ENCODE measurements at places on chromosomes 13 and 19. TPM values are rescaled to one million over a fixed set of nuclear protein-coding genes. Genes with fewer than 3 reads are reported as not detected.

- DNase-seq, result no peak
Measured at GRCh38 chr13:113020323-113021080, 51.5 kb downstream of the MCF2L start.

DNA sequence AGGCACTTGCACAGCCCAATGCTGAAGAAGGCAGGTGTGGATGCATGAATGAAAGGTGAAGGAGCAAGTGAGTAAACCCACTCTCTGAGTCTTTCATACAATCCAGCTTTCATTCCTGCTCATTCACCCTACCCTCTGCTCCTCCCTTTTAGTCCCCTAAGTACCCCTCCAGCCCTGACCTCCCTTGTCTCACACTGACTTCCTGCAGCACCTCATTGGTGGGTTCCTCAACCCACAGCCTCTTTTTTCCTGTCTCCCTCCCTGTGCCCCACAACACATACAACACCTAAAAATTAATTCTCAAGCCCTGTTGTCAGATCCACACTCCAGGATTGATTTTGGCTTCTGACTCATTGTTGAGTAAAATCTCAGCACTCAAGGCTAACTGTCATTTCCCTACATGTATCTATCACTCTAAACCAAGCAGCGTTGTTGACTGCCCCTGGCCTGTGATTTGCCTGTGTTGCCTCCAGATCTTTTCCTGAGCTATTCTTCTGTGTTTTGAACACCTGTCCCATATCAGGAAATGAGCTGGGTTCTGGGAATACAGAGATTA is 177.3 kb upstream of the SERP2 start:
- peak; percentile 39 for DNase-seq

GRCh38 chr19:45340232-45340898 is at the start of gene KLC3:
KLC3 (plus strand) TSS chr19:45340750; CDS start chr19:45345542, 4,792 bp downstream.
- DNase-seq, result peak; percentile 36

DNA sequence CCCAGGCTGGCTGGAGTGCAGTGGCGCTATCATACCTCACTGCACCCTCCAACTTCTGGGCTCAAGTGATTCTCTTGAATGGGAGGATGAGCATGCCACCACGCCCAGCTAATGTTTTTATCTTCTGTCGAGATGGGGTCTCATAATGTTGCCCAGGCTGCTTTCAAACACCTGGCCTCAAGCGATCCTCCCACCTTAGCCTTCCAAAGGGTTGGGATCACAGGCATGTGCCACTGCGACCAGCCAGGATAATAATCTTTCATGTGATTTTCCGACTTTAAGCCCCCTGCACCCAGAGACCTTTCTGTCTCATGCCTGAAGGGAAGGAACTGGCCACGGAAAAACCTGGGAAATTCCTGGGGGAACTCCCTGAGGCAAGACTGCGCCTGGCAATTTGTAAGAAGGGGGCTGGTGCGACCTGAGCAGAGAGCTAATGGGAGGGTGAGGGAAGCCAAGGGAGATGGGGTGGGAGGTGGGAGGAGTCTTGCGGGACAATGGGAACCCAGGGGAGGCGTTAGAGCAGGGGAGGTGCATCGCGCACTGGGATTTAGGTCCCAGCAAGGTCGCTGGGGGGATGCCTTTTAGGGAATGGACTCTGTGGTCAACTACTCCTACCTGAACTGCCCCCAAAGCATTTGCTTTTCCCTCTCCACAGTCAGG is 1.2 kb upstream of the CCDC124 start:
- DNase-seq, result no peak

DNA sequence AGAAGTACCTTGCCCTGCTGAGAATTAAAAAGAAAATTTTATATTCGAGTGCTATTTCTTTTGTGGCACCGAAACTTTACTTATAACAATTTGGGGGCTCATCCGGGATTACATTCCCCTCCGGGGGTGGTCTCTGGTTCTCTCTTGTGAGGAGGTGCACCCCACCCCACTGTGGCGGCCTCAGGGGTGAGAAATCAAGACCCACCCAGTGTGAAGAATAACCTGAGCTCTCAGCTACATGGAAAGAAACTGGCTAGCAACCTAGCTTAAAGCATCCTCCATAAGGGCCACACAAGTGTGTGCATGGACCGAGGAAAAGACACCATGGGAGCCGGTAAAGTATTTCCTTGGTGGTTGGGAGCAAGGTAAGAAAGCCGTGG is 50.9 kb upstream of the ANKRD10 start:
- no peak for DNase-seq

The ZNF99 gene
- total RNA-seq, result not detected

DNA sequence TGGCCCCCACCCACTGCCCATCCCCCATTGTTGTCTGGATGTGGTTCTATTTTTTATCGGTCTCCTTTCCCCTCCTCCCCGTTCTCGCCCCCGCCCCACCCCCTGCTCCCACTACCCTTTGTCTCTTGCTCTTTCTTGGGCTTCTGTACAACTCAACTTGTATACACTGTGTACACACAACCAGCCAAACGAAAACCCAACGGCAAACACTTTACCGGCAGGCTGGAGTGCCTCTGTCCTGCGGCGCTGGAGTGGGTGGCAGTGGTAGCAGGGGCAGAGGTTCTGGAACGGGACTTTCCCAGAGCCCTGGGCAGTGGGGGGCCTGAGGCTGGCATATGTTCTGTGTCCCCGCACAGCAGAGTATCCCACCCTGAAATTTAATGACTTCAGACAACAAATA is 13.7 kb downstream of the RRAS start:
- no peak for DNase-seq

GRCh38 chr19:12987190-12987589 is 8.1 kb upstream of the NFIX start:
- DNase-seq, result no peak

DNA sequence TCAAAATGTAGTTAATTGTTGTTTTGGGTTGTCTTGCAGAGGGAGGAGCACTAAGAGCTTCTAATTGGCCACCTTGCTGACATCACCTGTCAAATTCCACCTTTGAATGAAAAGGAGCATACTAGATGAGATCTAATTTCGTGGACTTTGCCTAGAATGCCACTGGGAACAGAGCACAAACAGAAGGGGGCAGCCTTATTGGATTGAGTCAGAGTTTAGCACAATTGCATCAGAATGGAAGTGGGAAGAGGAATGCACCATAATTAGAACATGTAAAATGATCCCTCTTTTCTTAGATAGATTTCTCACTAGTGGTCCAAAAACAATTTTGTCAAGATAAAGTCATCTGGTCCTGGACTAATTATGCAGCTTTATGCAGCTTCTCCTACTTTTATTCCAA is 1552.2 kb downstream of the PCDH9 start:
- no peak for DNase-seq

- DNase-seq, result no peak
Measured at GRCh38 chr19:11093689-11094238, 4.5 kb downstream of the LDLR start.

The PALM3 gene
- total RNA-seq, result not detected

- no peak for DNase-seq
Measured at GRCh38 chr13:96898646-96899254, 95.5 kb downstream of the OXGR1 start.

The TYROBP gene
- total RNA-seq, result 1.3 TPM

DNA sequence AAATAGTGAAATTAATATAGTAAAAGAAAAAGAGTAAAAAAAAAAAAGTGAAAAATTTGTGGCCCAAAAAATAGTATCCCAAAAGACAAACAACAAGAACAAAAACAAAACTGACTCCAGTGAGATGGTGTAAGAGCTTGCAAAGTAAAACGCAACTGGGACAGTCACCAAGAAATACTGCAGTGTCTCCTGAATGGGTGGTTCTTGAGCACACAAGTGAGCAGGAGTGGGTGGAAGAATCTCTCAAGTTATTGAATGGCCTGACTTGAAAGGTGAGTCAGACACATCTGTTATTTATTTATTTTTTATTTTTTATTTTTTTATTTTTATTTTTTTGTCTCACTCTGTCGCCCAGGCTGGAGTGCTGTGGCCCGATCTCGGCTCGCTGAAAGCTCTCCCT is 1.9 kb downstream of the ZNF493 start:
- DNase-seq, result no peak

GRCh38 chr13:80029170-80029569 is 311.8 kb downstream of the SPRY2 start:
- DNase-seq, result no peak

- DNase-seq, result no peak
Measured at GRCh38 chr13:112696001-112696868, 6.4 kb downstream of the ATP11A start.

- DNase-seq, result no peak
Measured at GRCh38 chr13:46595885-46596275, 42.9 kb downstream of the LRCH1 start.

The SULT2A1 gene
- total RNA-seq, result not detected

DNA sequence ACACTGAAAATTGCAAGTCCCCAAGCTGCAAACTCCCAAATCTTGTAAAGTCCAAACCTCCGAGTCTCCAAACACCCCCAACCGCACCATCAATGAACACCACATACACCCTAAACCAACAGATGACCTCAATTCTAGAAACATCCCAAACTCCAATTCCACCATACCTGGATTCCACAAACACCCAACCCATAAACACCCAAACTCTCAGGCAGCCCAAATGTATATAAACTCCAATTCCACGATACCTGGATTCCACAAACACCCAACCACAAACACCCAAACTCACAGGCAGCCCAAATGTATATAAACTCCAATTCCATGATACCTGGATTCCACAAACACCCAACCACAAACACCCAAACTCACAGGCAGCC is 470 bp downstream of the C3 start:
- no peak for DNase-seq

- no peak for DNase-seq
Measured at GRCh38 chr13:66974174-66974573, 256.0 kb downstream of the PCDH9 start.

The TJP3 gene
- total RNA-seq, result 1.7 TPM

GRCh38 chr19:17743874-17744580 is 7.2 kb upstream of the FCHO1 start:
- peak; percentile 34 for DNase-seq

The SERPINE3 gene
- not detected for total RNA-seq

DNA sequence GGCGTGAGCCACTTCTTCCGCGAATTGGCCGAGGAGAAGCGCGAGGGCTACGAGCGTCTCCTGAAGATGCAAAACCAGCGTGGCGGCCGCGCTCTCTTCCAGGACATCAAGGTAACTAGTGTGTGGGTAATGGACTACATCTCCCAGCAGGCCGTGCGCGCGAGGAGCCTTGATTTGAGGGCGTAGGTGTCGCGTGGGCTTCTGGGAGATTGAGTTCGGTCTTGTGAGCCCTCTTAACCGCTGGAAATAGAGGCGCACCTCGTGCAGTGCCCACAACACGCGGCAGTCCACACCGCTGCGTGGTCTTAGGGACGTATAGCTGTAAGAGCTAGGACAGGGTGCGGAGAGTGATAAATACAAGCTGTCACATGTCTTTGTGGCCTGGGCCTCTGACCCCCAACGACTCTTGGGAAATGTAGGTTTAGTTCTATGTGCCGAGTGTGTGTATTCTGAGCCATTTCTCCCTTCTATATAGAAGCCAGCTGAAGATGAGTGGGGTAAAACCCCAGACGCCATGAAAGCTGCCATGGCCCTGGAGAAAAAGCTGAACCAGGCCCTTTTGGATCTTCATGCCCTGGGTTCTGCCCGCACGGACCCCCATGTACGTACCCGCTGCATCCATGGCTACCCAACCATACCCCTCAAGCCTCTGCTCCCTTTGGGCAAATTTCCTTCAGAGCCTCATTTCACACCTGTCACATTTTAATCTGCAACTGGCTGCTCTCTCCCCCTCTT is 864 bp downstream of the FTL start:
- DNase-seq, result peak; percentile 88

The REEP6 gene
- total RNA-seq, result 1.7 TPM

DNA sequence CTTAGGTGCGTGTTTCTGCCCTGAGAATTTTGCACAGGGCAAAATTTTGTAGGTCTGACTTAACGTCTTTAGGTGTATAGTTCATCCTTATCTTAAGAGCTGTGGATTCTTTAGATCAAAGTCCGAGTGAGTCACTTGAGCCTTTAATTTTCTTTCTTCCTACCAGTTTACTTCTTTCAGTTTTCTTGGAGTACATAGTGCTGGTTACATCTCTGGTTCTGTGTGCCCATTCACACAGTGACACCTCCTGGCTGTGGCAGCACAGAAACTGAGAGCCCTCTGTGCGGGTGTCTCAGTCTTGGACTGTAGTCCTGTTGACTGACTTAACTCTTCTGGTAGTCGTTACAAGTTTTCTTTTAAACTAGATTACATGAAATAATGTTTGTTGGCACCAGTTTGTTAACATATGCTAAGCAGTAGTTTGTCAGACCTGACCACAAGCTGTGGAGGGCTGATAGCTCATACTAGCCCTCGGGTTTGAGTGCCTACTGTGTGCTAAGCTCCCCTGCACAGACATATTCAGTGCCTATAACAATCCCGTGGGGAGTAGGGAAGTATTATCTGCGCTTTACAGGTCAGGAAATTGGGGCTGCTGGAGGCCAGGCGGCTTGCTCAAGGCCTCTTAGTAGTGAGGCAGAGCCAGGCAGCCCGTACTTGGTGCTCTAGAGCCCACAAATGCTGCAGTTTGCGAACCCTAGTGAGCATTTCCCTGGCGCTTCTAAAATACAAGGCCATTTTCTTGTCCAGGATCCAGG is 1.6 kb downstream of the GATAD2A start:
- DNase-seq, result peak; percentile 72

The LENG1 gene
- total RNA-seq, result 2.9 TPM

DNA sequence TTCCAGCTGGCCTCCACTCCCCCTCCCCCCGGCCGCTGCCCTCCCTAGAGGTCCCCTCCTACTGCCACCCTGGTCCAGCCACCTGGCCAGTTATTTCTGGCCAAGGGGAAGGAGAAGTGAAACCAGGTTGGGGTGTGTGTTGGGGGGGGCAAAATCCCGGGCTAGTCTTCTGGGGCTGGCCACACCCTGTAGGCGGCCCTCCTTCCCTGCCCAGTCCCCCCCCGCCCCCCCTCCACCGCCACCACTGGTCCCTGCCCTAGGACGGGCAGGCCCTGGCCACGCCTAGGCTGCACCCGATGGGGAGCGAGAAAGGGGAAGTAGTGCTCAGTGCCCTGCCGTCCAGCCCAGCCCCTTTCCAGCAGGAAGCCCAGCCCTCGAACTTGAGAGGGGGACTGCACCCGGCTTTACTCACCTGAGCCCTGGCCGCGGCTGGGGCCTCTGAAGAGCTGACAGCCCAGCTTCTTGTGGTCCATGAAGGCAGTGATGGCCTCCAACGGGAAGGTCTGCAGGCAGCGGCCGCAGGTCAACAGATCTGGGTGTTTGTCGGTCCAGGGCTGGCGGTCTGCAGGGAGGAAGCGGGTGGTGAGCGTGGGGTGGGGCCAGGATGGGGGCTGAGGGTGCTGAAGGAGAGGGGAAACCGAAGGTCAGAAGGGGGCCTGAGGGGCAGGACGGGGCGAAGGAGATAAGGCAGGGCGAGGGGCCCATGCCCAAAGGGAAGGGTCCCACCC is 813 bp downstream of the ZNF296 start:
- peak; percentile 50 for DNase-seq

- DNase-seq, result peak; percentile 57
Measured at GRCh38 chr19:55368701-55369563, 1.3 kb downstream of the IL11 start.

The FXYD1 gene
- 1.6 TPM for total RNA-seq

DNA sequence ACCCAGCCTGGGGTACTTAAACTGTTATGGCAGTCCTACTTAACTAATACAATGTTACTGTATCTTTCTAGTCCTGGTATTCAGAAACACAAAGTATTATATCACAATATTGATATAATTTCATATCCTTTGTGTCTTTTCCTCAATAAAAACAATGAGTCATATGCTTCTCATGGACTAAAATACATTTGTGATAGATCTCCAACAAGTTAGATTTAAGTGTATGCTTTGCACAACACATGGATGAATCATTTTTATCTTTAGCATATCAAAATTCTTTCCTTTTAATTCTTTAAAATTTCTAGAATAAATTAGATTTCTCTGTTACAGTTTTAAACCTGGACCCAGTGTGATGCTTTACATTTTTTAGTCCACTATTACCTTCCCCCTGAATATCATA is 1357.8 kb upstream of the ATXN8OS start:
- DNase-seq, result no peak

- DNase-seq, result no peak
Measured at GRCh38 chr19:30665449-30665848, 293.3 kb downstream of the ZNF536 start.

Data from activated T-cell treated with anti-CD3 and anti-CD28 coated beads, Interleukin-2, amount 50 U/mL, for 72 hours (primary cell).